ENCODE measurements at places on chromosomes 4 and X.

- no peak for DNase-seq
Observed at GRCh38 chrX:15881381-15881897, 26.8 kb upstream of the AP1S2 start.

- DNase-seq: no peak
Observed at GRCh38 chrX:48477960-48478755, 2.2 kb downstream of the FTSJ1 start.

- no peak for DNase-seq
Observed at GRCh38 chrX:134732152-134732551, 73.9 kb upstream of the PLAC1 start.

- DNase-seq: peak; percentile 18
Observed at GRCh38 chrX:67555578-67556203, 11.9 kb downstream of the AR start.

GRCh38 chrX:103378990-103379389 is 2.7 kb downstream of the BEX3 start:
- DNase-seq: no peak

DNA sequence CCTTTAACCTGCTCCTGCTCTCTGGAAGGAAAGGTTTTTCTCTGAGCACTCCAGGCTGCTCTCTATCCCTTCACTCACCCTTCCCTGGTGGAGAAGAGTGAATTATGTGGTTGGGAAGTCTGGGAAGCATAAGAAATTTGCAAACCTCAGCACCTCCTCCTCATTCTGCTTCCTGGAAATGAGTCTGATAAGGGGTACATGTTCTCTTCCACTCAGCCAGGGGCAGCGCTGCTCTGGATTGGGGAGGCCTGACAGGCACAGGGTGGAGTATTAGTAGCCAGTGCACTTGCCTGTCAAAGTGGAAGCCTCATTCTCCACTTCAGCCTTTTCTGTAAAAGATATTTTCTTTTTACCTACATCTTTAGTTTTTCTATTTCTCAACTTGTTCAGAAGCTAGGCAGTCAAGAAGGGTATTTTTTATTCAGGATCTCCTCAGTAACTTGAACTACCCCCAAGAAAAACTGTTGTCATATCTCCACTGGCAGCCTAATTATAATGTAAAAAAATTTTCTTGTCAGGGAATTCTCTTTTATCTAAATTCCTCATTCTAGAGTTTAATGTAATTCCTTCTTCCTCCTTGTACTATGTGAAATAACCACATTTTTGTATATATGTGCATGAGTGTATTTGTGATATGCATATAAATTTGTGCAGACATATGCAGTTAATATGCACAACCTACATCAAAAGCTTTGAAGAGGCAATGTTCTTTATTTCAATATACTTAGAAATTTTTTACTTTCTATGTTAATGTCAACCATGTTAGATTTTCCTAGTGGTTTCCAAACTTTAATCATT is 15.3 kb downstream of the ADAMTS3 start:
- no peak for DNase-seq
